ENCODE measurements at places on chromosomes 2 and 18. TPM values are rescaled to one million over a fixed set of nuclear protein-coding genes. Genes with fewer than 3 reads are reported as not detected.

Gene MYO3B
- 0.22 TPM for total RNA-seq

Gene GREB1
- total RNA-seq, result 134 TPM

Gene GREB1L
- 154 TPM for total RNA-seq

Gene DCC
- 5.6 TPM for total RNA-seq

Gene TUBA4B
- total RNA-seq, result not detected

Gene WDR54
- 29.5 TPM for total RNA-seq

Gene GCG
- total RNA-seq, result not detected

Gene CPO
- total RNA-seq, result not detected

Gene ALLC
- total RNA-seq, result not detected

Gene GPAT2
- 0.47 TPM for total RNA-seq

Gene ABCG8
- total RNA-seq, result not detected

GRCh38 chr2:55010149-55010591 lies 40.1 kb downstream of the RTN4 start:
- no peak for DNase-seq

- DNase-seq, result no peak
Measured at GRCh38 chr2:129254718-129255117, 724.7 kb upstream of the RAB6C start.

- no peak for DNase-seq
Measured at GRCh38 chr2:145267451-145267850, 747.5 kb upstream of the ZEB2 start.

DNA sequence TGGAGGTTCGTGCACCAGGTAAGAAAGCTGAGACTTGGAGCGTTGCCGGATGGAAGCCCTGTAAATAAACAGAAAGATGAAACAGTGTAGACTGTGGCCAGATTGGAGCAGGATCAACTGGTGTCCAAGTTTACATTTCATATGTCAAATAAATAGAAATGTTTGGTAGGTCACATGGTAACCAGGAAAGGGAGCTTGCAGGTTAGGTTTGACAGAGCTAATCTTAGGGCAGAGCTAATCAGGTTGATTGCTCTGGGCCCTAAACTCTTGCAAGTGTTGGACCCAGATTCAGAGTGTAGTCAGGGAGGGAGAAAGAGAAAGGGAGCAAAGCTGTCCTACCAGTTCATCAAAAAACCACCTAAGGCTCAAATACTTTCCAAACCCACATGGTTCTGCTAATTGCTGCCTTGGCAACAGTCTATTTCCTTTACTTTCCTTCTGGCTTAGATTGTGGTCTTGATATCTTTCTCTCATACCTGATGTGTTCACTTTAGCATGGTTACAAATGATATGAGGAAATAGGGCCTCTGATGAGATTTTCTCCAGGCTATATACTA lies 63.2 kb downstream of the G6PC2 start:
- DNase-seq, result no peak

- no peak for DNase-seq
Measured at GRCh38 chr2:202290316-202290715, 24.8 kb downstream of the NOP58 start.

DNA sequence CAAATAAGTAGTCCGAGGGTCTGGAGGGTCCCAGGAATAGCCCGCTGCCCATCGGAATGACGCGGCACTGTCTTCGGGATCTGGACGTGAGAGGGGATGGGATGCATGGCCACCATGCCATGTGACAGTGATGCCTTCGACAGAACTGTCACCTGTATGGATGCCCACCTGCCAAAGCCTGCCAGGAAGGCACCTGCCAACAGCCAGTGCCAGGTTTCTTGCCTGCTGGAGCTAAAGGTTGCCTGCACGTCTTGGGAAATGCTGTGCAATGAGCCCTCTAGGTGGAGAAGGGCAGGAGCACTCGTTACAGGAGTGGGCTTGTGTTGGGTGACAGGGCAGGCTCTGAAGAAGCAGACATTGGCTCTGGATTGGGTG lies 20.5 kb downstream of the GPR35 start:
- no peak for DNase-seq

GRCh38 chr2:47088371-47089082 lies 66.6 kb downstream of the STPG4 start:
- DNase-seq, result no peak

- no peak for DNase-seq
Measured at GRCh38 chr2:60818272-60818671, 62.2 kb downstream of the PAPOLG start.

DNA sequence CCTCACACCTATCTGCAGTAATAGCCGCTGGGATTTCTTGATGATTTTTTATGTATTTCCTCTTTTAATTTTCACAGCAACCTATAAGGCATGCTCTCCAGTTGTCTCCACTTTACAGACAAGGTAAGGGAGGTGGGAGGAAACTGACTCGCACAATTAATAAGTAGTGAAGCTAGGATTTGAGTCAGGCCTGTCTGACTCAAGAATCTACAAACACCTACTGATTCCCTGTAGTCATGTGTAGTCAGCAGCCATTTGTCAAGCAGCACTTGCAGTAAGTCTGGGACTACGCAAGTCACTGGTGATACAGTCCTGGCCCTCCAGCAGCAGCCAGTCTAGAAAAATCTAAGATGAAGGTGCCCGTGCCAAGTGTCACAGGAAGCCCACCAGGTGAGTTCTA lies 193.6 kb upstream of the PKDCC start:
- DNase-seq, result no peak

- DNase-seq, result peak; percentile 59
Measured at GRCh38 chr2:104862058-104862941, 8.4 kb downstream of the POU3F3 start.

DNA sequence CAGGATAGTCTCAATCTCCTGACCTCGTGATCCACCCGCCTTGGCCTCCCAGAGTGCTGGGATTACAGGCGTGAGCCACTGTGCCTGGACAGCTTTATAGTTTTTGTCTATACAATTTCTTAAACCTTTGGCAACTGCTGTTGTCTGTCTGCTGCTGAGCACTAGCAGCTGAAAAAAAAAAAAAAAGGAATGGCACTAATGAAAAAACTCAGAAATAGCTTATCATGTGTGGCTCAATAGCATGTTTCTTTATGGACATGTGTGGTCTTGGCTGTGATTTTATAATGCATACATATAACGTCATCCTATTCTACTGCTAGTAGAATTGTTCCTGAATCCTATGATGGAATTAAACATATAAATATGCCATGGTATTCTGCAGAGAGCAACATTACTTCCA lies 231.2 kb downstream of the TPGS2 start:
- DNase-seq, result no peak

DNA sequence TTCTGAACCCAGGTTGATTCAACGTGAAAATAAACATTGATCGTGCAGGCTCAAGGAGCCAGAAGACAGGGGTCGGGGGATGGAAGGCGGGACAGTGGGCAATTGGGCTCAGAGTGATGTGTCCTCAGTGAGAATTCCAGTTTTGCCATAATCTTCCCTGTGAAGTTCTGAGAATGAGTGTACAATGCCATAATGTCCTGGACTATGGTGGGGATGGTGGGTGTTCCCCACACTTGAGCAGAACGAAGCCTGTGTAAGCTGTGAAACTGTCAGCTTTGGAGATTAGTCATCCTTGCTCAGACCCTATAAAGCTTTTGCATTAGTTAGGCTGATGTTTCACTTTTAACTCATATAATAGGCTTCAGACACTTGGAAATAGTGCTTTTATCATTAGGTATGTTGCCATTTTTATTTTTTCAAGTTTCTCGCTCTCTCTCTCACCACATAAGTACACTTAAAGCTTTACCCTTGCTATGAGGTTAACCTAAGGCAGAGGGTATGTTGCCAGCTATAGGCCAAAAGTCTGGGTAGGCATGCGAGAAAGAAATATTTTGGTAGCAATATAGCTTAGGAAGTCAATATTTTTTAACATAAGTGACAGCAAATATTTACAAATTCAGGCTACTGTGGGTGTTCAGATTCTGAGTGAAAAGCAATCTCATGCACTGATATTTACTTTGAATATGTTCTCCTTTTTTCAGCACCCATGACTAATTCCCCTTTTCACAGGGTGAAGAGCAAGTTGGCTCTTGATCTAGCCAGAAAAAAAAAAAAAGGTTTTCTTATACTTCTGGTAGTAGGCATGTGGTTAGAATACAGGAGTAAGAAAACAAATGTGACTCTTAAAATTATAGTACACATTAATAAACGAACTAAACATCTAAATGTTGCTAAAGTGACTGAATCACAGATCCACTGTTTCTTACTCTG lies 47.2 kb downstream of the CDC42EP3 start:
- DNase-seq, result no peak

DNA sequence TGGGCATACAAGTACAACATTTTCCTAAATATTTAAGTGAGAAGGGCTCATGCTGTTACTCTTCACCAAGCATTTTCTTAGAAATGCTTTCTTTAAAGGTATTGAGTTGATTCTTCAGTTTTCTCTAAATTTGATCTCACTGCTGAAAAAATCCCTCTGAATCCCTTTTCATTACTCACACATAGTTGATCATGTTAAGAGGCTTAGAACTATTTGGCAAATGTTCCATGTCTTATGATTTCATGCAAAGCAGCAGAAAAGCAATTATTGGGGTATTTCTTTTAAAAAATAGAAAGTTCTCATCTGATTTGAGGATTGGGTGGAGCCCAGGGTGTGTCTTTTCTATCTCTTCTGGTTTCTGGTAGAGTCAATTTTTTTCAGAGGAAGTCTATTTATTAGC lies 1079.8 kb upstream of the ZEB2 start:
- no peak for DNase-seq

- DNase-seq, result no peak
Measured at GRCh38 chr2:167862782-167863181, 384.6 kb downstream of the STK39 start.

- DNase-seq, result peak; percentile 73
Measured at GRCh38 chr2:219514196-219514761, at the start of gene ASIC4. Gene ASIC4, plus strand, starts transcription at chr2:219514482. Its CDS starts 243 bp downstream, at chr2:219514725.

DNA sequence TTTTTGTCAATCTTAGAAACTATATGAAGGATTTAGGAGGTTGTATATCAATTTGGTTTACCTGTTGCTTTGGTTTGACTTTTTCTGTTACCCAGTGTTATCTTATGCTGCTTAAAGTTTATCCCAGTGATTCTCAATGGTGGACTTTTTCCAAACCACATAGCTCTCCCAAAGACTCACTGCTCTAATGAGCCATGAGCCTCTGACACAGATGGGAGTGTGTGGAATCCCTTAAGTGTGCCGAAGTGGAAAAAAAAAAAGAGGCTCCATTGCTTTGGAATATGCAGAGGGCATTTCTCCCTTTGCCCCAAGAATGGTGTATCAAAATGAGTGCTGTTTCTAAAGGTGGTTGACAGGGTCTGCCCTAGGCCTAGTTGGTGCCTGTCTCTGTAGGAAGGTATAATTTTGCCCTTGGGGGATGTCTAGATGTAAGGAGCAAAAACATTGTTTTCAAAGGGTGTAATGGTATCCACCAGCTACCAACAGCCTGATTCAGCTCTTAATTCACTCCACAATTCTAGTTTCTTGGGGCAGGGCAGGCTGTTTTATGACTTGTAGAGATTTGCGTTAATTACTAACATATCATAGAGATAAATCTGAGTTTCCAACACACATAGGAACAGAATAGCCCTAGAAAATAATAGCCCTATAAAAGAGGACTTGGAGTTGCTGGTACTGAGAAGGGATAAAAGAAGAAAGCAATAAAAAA lies 64.3 kb upstream of the CYP26B1 start:
- DNase-seq, result no peak

GRCh38 chr2:235505181-235505741 lies 11.4 kb downstream of the AGAP1 start:
- DNase-seq, result peak; percentile 58

GRCh38 chr2:10449486-10449831 lies 1.3 kb upstream of the ODC1 start:
- DNase-seq, result no peak

DNA sequence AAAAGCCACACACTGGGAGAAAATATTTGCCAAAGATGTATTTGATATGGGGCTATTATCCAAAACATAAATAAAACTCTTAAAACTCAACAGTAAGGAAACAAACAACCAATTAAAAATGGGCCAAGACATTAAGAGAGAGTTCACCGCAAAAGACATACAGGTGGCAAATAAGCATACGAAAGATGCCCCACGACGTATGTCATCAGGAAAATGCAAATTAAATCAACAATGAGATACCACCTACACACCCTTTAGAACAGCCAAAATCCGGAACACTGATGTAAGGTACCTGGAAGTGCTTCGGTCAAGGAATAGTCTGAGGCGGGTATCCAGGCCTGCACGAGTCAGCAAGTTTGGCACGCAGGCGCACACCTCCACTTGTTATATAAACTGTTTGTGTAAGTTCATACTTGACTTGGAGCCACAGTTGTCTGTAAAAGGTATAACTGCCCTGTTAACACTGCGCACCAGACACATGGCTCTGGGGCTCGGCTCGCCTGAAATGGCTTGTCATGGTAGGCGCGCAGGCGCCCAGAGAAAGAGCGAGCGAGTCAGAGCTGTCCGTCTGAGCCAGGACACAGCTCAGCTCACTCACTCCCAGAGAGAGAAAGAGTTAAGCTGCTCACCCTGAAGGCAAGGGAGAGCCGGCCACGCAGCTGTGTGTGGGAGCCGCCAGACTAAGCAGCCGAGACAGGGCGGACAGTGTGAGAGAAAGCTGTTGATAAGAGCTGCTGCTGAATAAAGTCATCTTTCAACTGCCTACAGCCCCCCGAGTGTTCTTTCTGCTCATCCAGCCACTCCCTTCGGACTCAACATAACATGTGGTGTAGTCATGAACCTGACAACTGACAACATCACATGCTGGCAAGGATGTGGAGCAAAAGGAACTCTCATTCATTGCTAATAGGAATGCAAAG lies 87.3 kb downstream of the HNRNPLL start:
- no peak for DNase-seq

DNA sequence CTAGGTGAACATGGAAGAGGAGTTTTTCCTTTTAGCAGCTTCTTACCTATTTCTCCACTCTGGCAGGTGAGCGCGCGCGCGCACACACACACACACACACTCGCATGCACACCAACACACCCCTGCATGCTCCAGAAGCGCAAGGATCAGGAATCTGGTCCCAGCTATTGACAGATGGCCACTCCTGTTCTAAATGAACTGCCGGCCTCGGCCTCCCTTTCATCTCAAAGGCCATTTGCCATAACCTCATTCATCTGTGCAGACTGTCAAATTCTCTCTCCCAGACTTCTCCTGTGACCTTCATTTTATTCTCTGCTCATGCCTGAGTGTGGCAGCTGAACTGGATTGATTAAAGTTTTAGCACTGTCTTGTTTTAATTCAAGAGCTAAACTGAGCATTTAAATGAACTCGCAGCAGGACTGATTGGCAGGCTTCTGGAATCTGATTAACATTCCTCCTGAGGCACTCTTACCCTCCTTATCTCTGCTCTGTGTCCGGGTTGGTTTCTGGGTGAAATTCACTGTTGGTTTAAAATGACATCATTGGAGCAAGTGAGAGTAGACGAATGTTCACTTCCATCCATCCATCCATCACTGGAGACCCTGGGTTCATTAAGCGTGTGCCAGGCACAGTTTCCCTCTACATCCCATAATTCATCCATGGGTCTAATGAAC lies 58.8 kb downstream of the FECH start:
- peak; percentile 45 for DNase-seq

DNA sequence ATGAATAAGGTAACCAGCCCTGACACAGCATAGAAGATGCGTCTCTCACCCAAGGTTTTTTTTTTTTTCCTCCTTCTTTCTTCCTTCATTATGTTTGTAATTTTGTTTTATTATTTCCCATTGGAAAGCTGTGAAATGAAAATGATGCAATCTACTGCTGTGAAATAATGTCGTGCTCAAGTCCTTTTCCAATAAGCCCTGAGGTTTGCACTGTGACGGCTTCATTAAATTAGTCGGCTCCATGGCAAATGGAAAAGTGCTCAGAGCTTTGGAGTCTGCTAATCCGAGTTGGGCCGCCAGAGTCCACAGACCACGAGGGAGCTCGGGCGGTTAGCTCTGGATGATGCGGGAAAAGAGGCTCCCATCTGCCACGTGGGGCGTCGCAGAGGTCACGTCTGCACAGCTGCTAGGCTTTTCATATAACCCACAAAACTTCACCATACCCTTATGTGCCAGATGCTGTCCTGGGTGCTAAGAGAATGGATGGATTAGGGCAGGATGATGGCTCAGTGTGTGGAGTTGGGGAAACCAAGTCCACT lies 92.3 kb upstream of the CAPN13 start:
- DNase-seq, result peak; percentile 42
